ENCODE measurements at places on chromosomes 6 and 20. TPM values are rescaled to one million over a fixed set of nuclear protein-coding genes. Genes with fewer than 3 reads are reported as not detected.

DNA sequence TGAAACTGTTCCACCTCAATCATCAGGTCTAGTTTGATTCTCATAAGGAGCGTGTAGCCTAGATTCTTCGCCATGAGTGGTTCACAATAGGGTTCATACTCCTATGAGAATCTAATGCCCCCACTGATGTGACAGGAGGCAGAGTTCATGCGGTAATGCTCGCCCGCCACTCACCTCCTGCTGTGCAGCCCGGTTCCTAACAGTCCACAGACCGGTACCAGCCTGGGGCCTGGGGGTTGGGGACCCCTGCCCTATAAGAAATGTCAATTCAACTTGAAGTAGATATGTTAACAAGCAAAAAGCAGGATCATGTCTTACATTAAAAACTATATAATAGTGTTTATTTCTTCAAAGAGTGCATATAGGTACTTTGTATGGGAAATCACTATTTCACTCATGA, 216.5 kb downstream of the COL19A1 start:
- H3K27ac ChIP-seq: no peak overlapping the region
- DNase-seq: no peak
- H3K27me3 ChIP-seq: no peaks in the 10 kb centered on the region
- H3K4me3 ChIP-seq: no peak overlapping the region

GRCh38 chr6:169793408-169793807, 42.0 kb downstream of the ERMARD start:
- H3K27me3 ChIP-seq: no peaks in the 10 kb centered on the region
- no peak overlapping the region for H3K27ac ChIP-seq
- no peaks in the 10 kb centered on the region for H3K36me3 ChIP-seq
- no peaks in the 10 kb centered on the region for H3K4me1 ChIP-seq

GRCh38 chr6:54768494-54768893, 78.1 kb upstream of the FAM83B start:
- no peak overlapping the region for H3K4me3 ChIP-seq
- no peaks in the 10 kb centered on the region for H3K4me1 ChIP-seq
- DNase-seq: no peak
- H3K36me3 ChIP-seq: no peaks in the 10 kb centered on the region
- H3K27ac ChIP-seq: no peak overlapping the region

- no peaks in the 10 kb centered on the region for H3K4me1 ChIP-seq
- no peak overlapping the region for H3K4me3 ChIP-seq
- DNase-seq: no peak
- no peaks in the 10 kb centered on the region for H3K36me3 ChIP-seq
Observed at GRCh38 chr6:68951270-68951669, 316.2 kb downstream of the ADGRB3 start.

GRCh38 chr6:35727231-35727934, 9.4 kb upstream of the ARMC12 start:
- no peaks in the 10 kb centered on the region for H3K36me3 ChIP-seq
- H3K4me3 ChIP-seq: peak overlapping the region; percentile 15
- H3K4me1 ChIP-seq: peaks cover 66% of the 10 kb centered on the region

DNA sequence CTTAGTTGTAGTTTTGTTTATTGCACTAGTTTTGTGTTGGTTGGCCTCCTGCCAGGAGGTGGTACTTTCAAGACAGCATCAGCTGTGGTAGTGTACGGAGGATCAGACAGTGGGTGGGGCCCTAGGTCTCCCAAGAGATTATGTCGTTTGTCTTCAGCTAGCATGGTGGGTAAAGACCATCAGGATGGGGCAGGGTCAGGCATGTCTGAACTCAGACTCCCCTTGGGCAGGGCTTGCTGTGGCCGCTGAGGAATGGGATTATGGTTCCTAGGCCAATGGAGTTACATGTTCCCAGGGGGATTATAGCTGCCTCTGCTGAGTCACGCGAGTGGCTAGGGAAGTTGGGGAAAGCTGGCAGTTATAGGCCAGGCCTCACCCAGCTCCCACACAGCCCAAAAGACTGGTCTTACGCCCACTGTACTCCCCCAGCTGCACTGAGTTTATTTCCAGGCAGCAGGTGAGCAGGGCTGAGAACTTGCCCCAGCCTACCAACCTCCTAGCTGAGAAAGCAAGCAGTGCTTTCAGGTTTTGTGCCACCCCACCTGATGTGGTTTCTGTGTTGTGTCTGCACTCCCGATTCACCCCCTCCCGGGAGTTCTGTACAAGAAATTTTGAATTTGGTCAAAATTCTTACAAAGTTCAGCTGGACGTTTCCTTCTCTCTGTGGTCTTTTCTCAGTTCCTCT, 24.7 kb downstream of the ZSCAN31 start:
- DNase-seq: no peak
- H3K36me3 ChIP-seq: no peaks in the 10 kb centered on the region
- H3K4me3 ChIP-seq: no peak overlapping the region

GRCh38 chr6:101011186-101011585, 130.1 kb upstream of the ASCC3 start:
- no peaks in the 10 kb centered on the region for H3K36me3 ChIP-seq
- no peak overlapping the region for H3K27ac ChIP-seq
- DNase-seq: no peak

DNA sequence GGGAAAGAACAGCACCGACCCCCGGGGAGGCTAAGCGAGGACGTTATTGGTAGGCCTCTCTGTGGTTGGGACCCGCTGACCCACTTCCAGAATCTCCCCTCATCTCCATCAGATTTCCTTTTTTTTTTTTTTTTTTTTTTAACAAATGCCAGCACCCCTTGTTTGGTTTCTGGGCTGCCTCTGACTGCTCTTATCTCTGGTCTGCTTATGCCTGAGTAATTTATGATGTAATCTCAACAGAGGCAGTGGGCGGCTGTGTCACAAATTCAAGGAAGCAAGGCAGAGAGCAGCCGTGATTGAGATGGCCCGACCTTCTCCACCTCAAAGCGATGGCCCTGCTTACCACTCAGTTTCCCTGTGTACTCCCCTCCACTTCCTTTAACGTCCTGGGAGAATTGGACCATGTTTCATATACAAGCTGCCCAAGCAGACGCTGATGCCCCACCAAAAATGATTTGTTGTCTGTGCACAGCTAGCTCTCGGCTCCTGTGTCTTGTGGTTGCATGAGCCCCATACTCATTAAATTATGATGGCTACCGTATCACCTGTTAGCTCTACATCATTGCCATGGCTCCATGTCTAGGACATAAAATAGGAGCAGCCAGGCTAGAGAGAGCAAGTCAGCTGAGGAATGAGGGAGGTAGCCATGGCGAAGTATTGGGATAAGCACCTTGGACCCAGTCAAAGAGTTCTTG, 98.1 kb downstream of the ZNF217 start:
- H3K36me3 ChIP-seq: no peaks in the 10 kb centered on the region
- H3K27me3 ChIP-seq: no peaks in the 10 kb centered on the region
- DNase-seq: no peak
- H3K27ac ChIP-seq: no peak overlapping the region
- no peaks in the 10 kb centered on the region for H3K4me1 ChIP-seq

Gene IER3
- 23.0 TPM for total RNA-seq
